GM12878 (cell line): ENCODE measurements at places on chromosomes 5 and 9. TPM values are rescaled to one million over a fixed set of nuclear protein-coding genes. Genes with fewer than 3 reads are reported as not detected.

- no peak for DNase-seq
Measured at GRCh38 chr5:65799857-65800256, 77.9 kb downstream of the NLN start.

DNA sequence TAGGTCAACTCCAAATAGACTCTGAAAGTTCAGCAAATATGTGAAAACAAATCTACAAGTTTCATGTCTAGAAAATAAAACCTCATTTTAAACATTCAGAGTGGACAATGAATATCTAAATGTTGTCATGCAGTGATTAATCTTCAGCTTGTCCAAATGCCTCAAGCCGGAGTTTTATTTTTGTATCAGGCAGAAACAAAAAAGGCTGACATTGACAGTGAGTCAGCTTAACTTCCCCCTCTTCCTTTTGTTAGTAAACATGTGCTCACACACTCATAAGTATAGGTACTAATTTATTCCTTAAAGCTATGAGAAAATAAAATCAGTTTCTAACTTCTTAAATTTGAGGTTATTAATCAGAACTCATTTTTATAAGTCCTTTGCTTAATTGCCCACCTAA, 467.9 kb upstream of the DAB2 start:
- no peak for DNase-seq

- DNase-seq, result no peak
Measured at GRCh38 chr5:135160036-135160675, 126.1 kb upstream of the PITX1 start.

- DNase-seq, result no peak
Measured at GRCh38 chr5:84257061-84257460, 127.6 kb downstream of the EDIL3 start.

The F2RL2 gene
- not detected in 2 replicates for total RNA-seq

- no peak for DNase-seq
Measured at GRCh38 chr5:87541033-87541432, 128.3 kb upstream of the CCNH start.

The TLX3 gene
- total RNA-seq, result not detected in 2 replicates

GRCh38 chr9:27384262-27385014, 87.5 kb upstream of the EQTN start:
- DNase-seq, result no peak

- no peak for DNase-seq
Measured at GRCh38 chr9:132775720-132776119, 102.4 kb downstream of the AK8 start.

DNA sequence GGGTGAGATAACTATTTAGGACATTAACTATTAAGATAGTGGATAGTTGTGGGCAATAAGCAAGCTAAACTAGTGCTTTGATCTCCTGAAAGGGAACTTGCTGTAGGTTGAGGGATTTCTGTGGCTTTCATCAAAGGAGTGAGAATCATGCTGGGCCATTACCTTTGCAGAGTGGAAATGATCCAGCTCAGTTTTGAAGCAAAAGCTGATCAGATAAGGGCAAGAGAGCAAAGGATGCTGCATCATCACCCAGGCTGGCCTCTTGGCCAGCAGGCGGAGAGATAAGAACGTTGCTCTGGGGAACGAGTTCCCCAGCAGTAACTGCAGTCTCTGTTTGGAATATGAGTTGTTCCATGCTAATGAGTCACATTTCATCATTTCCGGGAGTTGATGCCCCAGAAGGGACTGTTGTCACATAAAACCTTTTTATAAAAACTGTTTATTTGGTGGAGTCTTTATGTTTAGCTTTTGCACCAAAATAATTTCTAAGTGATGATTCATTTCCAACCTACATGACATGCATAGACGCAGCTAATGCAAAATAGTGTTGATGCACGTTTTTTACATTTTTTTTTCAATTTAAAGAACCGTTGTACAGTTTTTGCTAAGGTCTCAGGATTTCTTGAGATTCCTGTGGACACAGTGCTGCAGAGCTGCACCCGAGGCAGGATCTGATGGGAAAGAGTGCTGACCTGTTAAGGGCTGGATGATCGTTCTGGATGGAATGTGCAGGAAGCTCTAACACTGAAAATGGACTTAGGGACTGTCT, 99.3 kb downstream of the ACTBL2 start:
- DNase-seq, result no peak

DNA sequence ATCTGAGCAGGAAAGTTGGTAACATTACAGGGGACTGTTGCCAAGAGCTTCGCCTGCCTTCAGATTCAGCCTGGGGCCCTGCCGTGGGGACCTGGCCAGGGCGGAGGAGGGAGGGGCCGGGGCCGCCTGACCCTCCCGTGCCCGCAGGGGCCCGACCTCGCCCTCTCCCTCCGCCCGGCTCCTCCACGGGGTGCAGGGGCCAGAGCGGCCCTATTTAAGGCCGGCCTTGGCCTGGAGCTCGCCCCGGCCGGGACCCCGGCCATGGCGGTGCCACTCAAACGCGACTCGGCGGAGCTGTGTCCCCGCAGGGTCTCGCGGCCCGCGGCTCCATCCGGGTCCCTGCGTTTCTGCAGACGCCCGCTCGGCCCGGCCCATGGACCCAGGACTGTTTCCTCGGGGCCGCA, 757 bp downstream of the TMEM250 start:
- no peak for DNase-seq

- DNase-seq, result no peak
Measured at GRCh38 chr5:180041301-180042274, 30.0 kb downstream of the RNF130 start.

DNA sequence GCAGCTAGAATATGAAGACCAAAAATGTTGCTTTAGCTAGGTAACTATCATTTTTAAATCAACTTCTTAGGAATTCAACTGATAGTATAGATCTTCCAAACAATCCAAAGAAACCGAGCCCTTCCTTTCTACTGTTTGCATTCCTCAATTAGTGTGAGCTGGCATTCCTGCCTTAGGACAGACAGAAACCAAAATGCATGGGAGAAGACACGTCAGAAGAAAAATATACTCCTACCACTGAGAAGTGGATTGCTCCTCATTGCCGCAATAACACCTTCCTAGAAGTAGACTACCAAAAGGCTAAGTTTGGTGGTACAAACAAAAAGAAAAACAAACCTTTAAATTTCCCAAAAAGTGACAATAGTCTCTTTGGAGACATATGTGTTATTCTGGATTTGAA, 440.0 kb downstream of the SEMA5A start:
- no peak for DNase-seq

DNA sequence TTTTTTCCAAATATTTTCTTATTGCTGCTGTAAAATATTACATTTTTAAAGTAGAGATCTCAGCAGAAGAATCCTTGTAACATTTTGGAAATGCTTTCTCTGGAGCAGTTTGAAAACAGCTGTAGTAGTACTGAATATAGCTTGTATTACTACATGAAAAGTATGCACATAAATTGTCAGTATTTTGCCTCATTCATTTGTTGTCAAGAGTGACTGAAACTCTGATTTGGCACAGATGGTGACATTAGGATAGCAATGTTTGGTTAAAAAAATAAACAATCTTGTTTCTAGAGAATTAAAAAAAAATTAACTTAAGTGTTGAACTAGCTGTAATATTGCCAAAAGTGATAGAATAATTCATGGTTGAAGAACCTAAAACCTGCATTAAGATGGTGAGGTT, 90.4 kb downstream of the NNT start:
- DNase-seq, result no peak

The THOC3 gene
- 82.7 and 82.9 TPM in 2 replicates for total RNA-seq
